ENCODE measurements at places on chromosomes 12 and 14.

DNA sequence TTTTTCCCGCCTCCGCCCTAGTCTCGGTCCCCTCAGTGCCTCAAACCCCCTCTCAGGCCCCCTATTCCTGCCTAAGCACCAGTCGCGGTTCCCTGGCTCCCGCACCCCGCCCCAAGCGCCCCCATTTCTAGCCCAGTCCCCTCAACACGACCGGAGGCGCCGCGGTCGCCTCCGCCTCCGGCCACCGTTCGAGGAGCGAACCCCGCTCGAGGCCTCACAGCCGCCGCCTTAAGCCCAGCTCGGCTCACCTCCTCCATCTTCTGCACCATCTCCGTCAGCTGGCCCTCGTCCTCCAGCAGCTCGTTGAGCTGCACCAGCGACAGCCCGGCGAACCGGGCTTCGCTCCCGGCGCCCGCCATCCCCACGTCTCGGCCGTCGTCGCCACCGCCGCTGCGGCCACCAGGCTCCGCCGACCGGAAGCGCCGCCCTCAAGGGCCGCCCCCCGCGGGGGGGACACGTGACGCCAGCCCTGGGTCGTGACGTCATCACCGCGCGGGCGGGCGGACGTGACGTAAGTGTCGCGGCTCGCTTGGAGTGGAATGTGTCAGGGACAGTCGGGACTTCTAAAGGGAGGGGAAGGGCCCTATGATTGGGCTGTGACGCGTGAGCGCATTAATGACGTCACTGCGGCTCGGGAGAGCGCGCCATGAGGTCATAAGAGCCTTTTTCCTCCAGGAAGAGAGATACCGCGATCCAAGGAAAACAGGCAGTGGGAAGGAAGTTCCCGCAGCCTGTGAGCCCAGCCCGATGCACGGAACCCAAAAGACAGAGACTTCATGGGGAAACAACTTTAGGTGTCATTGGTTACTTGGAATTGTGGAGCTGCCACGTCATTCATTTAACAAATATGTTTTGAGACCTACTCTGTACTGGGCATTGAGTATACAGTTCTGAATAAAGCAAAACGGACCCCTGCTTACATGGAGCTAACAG lies at the start of gene VPS37B:
Gene VPS37B (minus strand): TSS at position 421 of the 933 bp plus-strand sequence. CDS start 62 bp downstream, at position 359.
- DNase-seq = peak; percentile 82

- no peak for DNase-seq
Observed at GRCh38 chr12:6771509-6772330, 600 bp upstream of the LAG3 start.

DNA sequence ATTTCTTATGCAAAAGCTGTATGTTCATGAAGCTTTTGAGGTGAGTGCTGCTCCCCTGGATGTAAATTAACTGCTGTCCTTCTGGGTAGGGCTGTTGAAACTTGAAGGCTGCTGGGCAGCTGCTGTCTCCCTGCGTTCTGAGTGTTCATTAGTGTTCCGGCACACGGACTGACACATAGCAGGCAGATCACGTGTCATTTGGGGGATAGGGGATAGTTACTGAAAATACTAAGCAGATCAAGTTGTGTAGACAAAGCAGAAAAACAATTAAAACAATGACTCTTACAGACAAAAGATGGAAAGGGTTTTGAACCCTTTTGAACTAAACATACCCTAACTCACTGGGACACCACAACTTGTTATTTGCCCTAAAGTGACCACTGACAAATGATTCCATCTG lies 82.5 kb downstream of the PRICKLE1 start:
- peak; percentile 20 for DNase-seq

DNA sequence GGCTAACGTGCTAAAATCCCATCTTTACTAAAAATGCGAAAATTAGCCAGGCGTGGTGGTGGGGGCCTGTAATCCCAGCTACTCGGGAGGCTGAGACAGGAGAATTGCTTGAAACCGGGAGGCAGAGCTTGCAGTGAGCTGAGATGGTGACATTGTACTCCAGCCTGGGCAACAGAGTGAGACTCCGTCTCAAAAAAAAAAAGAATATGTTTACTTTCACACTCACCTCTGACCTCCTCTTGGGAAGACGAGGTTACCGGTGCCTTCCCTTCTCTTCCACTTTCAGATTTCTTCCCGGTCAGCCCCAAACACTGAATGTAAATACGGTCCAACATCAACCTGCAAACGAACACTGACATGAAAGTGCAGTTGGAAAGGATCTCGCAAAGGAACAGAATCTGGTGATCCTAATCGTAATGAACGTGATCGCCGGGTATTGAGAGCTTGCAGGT lies 31.8 kb upstream of the PPP1R13B start:
- DNase-seq = no peak

GRCh38 chr12:49341777-49342065 lies 4.7 kb upstream of the C1QL4 start:
- DNase-seq = no peak

- DNase-seq = no peak
Observed at GRCh38 chr12:1453810-1454209, 140.6 kb downstream of the FBXL14 start.

DNA sequence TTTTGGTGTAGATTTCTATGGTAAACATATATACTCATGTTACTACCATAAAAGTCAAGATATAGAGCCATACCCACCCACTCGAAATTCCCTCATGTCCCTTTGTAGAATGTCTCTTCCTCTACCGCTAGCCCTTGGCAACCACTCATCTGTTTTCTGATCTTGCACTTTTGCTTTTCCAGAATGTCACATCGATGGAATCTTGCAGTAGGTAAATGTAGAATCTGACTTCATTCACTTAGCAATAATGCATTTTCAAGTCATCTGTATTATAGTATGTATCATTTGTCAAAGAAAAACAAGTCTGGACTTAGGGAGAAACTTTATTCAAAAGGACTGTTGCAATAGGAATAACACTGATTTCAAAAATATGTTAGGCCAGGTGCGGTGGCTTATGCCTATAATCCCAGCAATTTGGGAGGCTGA lies 19.3 kb upstream of the CLEC2D start:
- peak; percentile 23 for DNase-seq

DNA sequence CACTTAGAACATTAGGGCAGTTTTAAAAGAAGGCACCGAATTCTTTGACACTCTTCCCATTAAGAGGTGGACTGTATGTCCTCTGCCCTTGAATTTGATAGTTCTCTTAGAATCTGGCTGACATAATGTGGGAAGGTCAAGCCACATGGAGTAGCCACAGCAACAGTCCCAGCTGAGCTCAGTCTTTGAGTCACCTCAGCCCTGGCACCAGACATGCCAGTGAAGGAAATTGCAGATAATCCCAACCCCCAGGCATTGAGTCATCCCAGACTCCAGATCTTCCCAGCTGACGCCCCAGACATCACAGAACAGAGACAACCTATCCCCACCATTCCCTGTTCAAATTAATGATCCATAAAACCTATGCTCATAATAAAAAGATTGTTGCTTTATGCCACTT lies 83.4 kb downstream of the GTF2A1 start:
- DNase-seq = peak; percentile 4

DNA sequence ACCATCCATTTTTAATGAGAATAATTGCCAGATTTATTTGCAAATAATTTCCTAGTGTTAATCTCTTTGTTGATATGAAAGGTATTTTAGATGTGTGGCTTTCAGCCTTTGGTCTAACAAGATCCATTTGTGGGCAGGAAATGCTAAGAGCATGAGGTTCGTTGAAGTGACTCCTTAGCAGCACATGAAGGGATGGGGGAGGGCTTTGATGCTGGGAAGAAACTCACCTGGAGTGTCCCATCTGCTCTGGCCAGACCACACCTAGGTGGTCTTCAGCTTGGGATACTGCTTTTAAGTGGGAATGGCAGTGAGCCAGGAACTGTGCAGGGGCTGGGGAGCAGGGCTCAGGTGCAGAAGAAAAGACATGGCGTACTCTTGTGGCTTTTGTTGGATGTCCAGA lies 13.6 kb downstream of the SFSWAP start:
- DNase-seq = peak; percentile 19

- no peak for DNase-seq
Observed at GRCh38 chr12:71725011-71725410, 29.7 kb upstream of the RAB21 start.

GRCh38 chr12:2804393-2805142 lies 7.9 kb upstream of the ITFG2 start:
- peak; percentile 96 for DNase-seq

- no peak for DNase-seq
Observed at GRCh38 chr14:88232771-88233170, 90.3 kb downstream of the KCNK10 start.

DNA sequence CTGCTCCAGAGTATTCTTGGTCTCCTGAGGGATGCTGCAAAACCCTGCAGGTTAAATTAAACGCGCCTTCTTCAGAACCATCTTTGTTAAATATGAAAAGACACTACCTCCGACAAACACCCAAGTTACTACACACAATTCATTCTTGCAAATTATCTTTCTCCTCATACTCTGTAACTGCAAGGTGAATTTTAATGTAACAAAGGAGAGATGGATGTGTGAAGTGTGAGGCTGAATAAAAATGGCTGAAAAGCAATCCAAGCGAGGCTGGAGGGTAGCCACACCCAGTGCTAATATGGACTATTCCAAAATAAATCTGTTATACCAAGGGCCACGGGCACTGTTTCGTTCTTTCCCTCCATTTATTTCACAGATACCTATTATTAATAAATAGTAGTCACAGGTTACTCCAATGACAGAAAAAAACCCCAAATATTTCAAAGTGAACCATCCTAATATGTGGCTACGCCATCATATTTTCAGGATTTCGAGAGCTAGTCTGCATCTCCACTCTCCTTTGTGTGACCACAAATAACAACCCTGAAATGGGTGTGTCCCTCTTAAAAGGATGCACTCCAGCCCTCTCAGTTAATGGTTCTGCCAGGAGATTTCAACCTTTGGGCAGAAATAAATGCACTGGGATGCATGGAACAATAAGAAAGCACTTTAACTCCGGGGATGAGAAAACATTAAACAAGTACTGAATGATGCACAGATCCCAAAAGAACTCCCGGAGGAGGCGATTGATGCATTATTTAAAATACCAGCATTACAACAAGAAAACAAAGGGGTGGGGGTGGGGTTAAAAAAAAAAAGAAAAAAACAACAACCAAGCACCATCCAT lies 53.1 kb upstream of the CCDC175 start:
- no peak for DNase-seq

GRCh38 chr12:110077800-110078199 lies 29.5 kb upstream of the C12orf76 start:
- DNase-seq = peak; percentile 10

DNA sequence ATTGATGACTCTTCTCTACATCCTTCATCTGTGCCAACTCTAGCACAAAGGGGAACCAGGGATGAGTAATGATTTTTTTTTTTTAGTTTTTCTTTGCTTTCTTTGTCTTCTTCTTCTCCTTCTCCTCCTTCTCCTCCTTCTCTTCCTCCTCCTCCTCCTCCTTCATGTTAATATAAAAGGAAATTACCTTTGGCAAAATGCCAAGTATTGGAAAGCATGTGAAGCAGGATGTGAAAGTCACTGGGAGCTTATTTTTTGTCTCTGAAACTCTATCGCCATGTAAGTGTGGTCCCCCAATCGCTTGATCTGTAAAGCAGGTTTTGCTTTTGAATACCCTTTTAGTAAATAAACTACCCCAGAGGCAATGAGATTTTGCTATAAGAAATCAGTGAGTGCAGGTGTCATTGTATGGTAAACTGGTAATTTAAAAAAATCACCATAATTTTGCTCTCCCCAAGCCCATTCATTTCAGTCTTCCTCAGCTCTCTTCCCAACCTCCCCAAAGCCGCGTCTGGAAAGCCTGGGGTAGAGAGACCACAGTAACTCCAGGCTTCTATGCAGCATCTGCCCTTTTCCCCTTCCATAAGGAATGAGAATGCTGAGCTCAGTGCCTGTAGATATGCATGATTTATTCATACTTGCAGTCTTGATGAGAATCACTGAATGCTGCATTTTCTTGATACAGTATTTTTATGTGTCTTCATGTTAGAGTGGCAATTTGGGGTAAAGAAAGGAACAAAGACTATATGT lies 388.7 kb downstream of the TMEM117 start:
- no peak for DNase-seq

DNA sequence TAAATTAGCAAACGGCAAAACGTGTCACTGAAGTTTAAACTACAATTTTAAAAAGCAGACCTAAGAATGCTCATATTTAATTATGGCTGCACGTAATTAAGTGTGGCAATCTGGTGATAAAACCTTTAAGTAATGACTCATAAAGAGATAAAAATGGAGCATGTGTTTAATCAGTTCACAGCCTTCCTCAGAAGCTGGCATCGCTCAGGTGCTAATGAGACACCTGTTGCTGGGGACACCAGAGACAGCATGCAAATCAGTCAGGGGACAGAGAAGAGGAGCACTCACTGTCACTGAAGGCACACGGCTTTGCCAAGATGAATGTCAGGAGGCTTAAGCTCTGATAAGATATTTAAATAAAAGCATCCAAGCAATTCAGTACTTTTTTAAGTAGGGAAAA lies 840.3 kb downstream of the GALC start:
- DNase-seq = no peak

- no peak for DNase-seq
Observed at GRCh38 chr14:61171727-61172126, 109.4 kb downstream of the TMEM30B start.

GRCh38 chr12:57221169-57221917 lies 4.7 kb downstream of the NXPH4 start:
- DNase-seq = no peak

GRCh38 chr12:46342562-46343033 lies 30.0 kb downstream of the SLC38A2 start:
- peak; percentile 71 for DNase-seq

DNA sequence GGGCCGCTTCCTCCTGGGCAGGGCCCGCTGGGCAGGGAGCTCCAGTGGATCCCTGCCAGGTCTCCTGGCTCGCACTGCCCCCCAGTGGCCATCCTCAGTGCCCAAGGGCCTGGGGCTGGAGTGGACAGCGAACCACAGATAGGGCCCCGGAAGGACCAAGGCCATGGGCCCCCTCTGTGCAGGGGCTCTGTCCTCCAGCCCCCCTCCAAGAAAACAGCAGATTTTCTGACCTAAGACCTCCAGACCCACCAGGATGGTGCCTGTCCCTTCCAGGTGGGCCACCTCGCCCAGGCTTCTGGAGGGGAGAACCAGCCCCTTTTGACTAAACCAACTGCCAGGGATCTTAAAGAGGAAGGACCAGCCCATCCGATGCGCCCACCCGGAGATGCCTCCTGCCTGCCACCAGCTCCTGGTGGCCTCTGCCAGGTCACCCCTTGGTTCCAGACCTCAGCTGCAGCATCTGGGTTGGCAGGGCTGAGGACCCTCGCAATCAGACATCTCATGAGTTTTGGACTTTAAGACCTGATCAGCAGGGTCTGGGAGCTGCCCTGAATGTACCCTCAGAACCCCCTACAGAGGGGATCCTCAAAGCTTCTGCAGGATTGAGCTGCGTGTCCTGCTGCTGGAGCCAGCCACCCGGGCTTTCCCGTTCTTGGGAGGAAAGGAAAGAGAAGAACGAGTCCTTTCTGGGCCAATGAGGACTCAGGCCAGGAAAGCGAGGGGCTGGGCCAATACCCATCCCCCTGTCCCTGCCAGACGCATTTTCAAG lies 325.8 kb upstream of the DIO3 start:
- peak; percentile 67 for DNase-seq

- DNase-seq = peak; percentile 78
Observed at GRCh38 chr12:130826151-130826801, 12.8 kb downstream of the STX2 start.

GRCh38 chr14:74217672-74218448 lies 21.4 kb upstream of the VSX2 start:
- DNase-seq = peak; percentile 70
